Heart right ventricle (tissue), 16 donors: ENCODE measurements at places on chromosomes 3 and 15.

DNA sequence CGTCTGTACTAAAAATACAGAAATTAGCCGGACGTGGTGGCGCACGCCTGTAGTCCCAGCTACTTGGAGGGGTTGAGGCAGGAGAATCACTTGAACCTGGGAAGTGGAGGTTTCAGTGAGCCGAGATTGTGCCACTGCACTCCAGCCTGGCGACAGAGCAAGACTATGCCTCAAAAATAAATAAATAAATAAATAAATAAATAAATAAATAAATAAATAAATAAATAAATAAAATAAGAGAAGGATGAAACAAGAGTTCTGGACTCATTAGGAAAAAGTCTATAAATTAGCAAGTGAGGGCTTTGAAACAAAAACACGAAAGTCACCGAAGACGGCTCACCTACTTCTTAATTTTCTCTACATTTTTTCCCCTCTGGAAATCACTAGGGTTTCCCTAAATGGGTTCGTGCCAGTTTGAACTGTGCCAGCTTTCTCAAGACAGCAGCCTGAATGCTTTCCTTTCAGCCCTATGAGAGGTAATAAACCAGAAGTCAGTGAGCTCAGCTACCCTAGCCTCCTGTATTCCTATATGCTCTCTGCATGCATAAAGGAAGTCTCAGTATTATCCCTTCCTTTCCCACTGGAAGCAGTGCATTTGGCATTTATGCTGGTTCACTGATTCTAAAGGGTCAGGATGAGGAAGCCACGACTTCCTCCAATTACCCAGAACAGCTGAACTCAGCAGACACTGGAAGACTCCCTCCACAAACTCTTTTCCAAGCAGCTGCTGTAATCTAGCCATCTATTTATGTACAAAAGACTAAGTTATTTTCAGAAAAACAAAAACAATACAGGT is 266.9 kb downstream of the ZBBX start:
- no peaks in the 10 kb centered on the region for H3K36me3 ChIP-seq
- H3K4me1 ChIP-seq, result no peaks in the 10 kb centered on the region
- H3K27ac ChIP-seq, result no peak overlapping the region
- H3K4me3 ChIP-seq, result no peak overlapping the region
- no peaks in the 10 kb centered on the region for H3K27me3 ChIP-seq

DNA sequence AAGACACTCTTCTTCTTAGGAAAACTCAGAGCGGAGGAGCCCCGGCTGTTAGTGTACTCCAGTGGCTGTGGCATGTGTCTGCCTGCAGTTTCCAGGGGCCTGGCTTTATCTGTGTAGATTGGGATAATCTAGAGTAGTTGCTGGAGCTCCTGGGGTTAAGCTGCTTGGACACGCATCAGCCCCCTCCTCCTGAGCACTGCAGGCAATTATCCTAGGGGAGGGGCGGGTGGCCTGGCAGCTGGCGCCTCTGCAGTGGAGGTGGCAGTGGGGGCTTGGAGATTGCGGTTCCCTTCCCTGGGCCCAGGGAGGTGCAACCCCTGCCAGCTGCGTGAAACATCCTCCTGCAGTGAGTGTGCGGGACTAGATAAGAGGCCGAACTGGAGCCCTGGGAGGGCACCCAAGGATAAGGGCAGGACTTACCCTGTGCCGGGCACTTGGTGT is 68.2 kb downstream of the EFCAB12 start:
- no peak for DNase-seq
- H3K4me3 ChIP-seq, result no peak overlapping the region
- H3K27ac ChIP-seq, result no peak overlapping the region
- H3K36me3 ChIP-seq, result no peaks in the 10 kb centered on the region

- no peak overlapping the region for H3K4me3 ChIP-seq
- no peaks in the 10 kb centered on the region for H3K27me3 ChIP-seq
- peaks cover 8% of the 10 kb centered on the region for H3K4me1 ChIP-seq
- H3K27ac ChIP-seq, result no peak overlapping the region
- DNase-seq, result peak; percentile 62
- H3K36me3 ChIP-seq, result no peaks in the 10 kb centered on the region
Observed at GRCh38 chr3:43418601-43419272, 132.4 kb downstream of the SNRK start.

DNA sequence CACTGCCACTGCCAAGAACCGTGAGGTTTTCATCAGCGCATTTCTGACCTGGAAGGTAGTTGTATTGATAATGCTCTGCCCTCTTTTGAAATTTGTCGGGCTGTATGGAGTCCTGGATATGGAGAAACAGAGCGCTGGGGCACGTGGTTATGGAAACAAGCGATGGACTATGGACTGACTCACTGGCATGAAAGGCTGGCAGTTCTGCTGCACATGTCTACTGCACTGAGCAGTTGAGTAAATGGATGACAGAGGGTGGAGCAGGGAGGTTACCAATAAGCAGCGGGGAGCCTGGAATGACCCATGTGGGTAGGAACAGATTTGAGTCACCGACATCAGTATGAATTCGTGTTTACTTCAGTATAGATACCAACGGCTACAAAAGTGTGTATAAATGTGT is 429.5 kb downstream of the OCA2 start:
- H3K27ac ChIP-seq, result no peak overlapping the region
- H3K4me1 ChIP-seq, result no peaks in the 10 kb centered on the region
- H3K4me3 ChIP-seq, result no peak overlapping the region
- DNase-seq, result no peak

DNA sequence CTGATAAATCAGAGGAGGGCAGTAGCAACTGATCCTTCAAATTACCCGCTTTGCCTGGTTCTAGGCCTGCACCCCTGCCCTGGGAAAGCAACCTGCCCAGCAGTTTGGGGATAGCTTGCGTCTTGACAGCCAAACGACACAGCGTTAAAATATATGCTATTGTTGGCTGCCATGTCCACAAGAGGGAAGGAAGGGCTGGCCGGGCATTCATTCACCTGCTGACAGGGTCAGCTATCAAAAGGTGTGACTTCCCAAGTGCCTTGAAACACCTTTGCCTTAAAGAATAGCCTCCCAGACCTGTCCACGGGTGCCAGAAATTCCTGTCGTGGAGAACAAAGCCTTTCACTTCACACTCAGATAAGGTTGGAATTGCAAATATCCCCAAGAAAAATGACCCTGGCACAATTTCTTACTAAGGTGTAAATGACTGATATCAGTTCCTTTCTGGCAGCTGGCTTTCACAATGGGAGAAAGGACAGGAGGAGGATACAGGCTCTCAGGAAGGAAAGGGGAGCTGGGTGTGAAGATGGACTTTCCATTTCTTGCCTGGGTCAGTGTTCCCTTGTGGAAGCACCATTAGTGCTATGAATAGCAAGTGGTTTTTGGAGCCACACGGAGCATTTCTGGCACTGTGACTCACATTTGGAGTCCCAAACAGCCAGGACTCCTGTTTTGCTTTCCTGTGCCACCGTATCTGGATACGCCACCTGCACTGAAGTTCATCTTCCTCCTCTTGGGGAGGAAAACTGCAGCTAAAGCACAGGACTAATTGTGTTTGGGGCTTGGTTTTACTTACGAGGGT is 19.2 kb downstream of the ALDH1A3 start:
- H3K4me3 ChIP-seq, result no peak overlapping the region
- DNase-seq, result no peak
- peaks cover 40% of the 10 kb centered on the region for H3K4me1 ChIP-seq

DNA sequence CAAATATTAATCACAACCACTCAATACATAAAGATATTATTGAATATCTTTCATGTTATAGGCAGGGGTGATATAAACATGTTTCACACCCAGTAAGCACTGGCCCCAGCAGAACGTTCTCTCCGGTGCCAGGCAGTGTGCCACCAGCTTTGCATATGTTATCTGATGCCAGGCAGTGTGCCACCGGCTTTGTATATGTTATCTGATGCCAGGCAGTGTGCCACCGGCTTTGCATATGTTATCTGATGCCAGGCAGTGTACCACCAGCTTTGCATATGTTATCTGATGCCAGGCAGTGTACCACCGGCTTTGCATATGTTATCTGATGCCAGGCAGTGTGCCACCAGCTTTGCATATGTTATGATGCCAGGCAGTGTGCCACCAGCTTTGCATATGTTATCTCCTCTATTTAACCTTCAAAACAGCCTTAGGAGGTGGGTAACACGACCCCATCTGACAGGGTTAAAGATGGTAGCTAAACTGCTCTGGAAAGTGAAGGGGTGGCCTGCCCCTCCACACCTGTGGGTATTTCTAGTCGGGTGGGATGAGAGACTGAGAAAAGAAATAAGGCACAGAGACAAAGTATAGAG is 6.9 kb downstream of the MUC20 start:
- DNase-seq, result no peak
- H3K4me3 ChIP-seq, result no peak overlapping the region
- no peaks in the 10 kb centered on the region for H3K4me1 ChIP-seq
- no peak overlapping the region for H3K27ac ChIP-seq
